ENCODE measurements at places on chromosomes 5 and 9.

GRCh38 chr5:76851728-76852369, 2.0 kb downstream of the S100Z start:
- DNase-seq = no peak

- DNase-seq = no peak
Observed at GRCh38 chr9:112421771-112422222, 41.9 kb downstream of the HSDL2 start.

- no peak for DNase-seq
Observed at GRCh38 chr5:78699552-78700153, 51.1 kb upstream of the LHFPL2 start.

- no peak for DNase-seq
Observed at GRCh38 chr5:110070836-110071235, 381.1 kb downstream of the MAN2A1 start.

DNA sequence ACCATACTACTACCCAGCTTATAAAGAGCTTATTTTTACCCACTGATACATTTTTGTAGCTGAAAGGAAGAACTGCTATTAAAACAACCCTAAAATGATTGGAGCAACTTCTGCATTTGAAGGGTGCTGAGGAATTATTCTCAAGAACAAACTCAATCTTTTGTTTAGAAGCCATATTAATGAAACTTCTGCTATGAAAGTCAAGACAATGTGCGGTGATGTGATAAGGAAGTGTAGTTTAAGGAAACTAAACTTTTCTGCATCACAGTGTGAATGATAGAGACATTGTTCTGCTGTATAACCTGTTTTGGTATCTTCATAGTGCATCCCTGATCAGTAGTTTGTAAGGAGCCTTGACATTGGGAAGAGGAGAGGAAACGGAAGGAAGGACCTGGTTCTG, 408.5 kb downstream of the TMEM38B start:
- DNase-seq = no peak

- DNase-seq = no peak
Observed at GRCh38 chr5:126744836-126745235, 32.1 kb upstream of the LMNB1 start.

- no peak for DNase-seq
Observed at GRCh38 chr9:128634111-128634510, 22.5 kb downstream of the DYNC2I2 start.

GRCh38 chr5:90161414-90161813, 248.1 kb downstream of the CETN3 start:
- DNase-seq = no peak

- no peak for DNase-seq
Observed at GRCh38 chr5:115387816-115388215, 91.4 kb upstream of the CCDC112 start.

GRCh38 chr9:132341177-132341840, 13.5 kb downstream of the SETX start:
- DNase-seq = no peak
